ENCODE measurements at places on chromosomes 12 and 14. TPM values are rescaled to one million over a fixed set of nuclear protein-coding genes. Genes with fewer than 3 reads are reported as not detected.

The VDR gene
- 38.2 TPM for total RNA-seq

The RAB3IP gene
- 31.6 TPM for total RNA-seq

The SLC6A15 gene
- total RNA-seq, result 0.83 TPM

The CACNA2D4 gene
- total RNA-seq, result 6.0 TPM

The SYT1 gene
- total RNA-seq, result 0.43 TPM

The LMO3 gene
- total RNA-seq, result 0.89 TPM

The SPTB gene
- 0.35 TPM for total RNA-seq

The KLRB1 gene
- 1.4 TPM for total RNA-seq

The BRI3BP gene
- 4.0 TPM for total RNA-seq

The TEX22 gene
- not detected for total RNA-seq

The PLCZ1 gene
- total RNA-seq, result not detected

The PDZRN4 gene
- 0.97 TPM for total RNA-seq

The FSCB gene
- total RNA-seq, result not detected

The ARHGEF40 gene
- 48.7 TPM for total RNA-seq

The SIX6 gene
- not detected for total RNA-seq

The GPRC5D gene
- not detected for total RNA-seq

The HOXC11 gene
- total RNA-seq, result not detected

Data from adrenal gland (tissue), 19 donors.